ENCODE measurements at places on chromosomes 1 and 21.

DNA sequence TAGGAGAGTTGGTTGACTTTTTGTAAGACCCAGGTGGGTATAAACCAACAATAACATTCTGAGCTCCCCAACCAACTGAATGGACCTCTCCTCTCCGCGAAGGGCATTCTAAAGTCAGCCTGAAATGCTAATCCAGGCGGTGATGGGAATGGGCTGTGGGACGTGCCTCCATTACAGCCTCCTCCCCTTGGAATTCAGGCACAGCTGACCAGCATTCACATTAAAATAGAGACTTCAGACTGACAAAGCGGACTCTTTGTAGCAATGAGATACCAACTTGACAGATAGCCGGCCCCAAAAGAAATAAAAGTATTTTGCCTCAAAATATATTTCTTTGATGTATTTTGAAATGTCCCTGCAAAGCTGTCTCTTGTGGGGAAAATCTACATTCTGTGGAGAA, 101.7 kb downstream of the KIF26B start:
- DNase-seq, result no peak

DNA sequence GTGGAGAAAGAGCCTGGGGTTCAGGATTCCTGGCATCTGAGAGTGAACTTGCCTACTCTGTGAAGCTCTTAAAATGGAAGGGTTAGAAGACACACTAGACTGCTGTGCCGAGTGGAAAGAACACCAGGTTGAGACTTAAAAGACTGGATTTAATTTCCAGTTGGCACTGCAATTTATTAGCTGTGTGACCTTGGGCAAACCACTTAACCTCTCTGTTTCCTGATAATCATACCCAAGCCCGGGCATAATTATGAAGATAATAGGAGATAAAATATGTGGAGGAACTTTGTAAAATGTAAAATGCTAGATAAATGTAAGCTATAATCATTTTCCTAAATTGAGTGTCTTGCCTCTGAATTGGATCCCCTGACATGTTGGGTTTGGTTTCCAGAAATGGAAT, 4.7 kb upstream of the LHX4 start:
- no peak for DNase-seq

- no peak for DNase-seq
Measured at GRCh38 chr1:101314244-101314643, 77.4 kb downstream of the S1PR1 start.

DNA sequence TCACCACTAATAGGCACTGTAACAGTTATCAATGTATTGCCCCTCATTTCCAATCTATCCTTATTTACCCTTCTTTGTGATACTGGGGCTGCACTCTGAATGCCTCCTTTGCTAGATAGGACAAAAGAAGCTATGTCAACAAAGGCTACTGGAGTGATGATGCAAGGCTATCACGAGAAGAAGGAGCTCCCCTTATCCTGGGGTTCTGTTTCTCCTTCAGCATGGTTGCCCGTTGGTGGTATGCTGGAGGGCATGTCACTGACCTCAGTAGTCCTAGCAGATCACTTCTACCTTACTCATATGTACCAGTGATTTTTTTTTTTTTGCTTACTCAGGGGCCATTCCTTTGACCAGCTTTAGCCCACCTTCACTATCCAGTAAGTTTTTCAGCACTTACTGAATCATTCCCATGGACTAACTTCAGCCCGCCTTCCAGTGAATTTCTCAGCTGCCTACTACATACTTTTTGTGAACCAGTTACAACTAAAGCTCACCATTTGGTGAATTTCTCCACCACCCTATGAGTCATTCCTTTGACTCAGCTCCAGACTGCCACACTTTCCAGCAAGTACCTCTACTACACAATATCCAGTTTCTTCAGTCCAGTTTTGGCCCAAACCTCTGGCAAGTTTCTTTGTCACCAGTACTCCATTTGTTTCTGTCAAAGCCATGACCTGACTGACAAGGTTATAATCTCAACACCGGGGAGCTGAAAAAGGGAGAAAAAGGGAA, 944.5 kb downstream of the KCNT2 start:
- peak; percentile 11 for DNase-seq

GRCh38 chr1:204225841-204226735, 12.3 kb upstream of the GOLT1A start:
- no peak for DNase-seq

DNA sequence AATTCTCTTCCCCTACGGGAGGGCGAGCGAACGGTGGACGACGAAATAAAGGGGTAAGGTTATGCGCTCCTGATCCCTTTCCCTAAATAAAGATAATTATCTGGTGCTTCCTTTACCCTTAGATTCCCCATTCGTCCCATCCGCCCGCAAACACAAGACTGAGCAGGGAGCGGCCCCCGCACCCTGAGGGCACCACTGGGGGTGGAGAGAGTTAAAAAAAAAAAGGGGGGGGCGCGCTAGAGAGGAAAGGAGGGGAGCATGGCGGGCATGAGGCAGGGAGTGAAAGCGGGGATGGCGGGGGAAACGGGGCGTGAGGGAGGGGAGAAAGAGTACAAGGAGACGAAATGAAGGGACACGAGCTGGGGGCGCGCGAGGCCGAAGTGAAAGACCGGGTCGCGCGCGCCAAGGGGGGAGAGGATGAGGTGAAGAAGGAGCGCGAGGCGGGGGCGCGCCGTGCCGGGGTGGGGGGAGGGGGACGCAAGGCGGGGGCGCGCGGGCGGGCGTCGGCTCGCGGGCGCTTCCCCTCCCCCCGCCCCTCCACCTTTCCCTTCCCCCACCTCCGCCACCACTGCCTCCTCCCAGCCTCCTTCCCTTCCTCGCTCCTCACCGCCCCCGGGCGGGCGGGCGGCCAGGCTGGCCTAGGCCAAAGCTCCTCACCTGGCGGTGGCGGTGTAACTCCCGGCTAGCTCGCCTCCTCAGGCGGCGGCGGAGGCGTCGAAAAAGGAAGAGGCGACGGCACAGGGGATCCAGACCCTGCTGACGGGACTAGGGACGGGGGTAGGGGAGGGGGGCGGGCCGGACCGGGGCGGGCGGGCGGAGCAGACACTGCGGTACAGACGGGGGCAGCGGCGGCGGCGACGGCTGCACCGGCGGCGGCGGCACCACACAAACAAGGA, 448 bp downstream of the GATAD2B start:
- no peak for DNase-seq

DNA sequence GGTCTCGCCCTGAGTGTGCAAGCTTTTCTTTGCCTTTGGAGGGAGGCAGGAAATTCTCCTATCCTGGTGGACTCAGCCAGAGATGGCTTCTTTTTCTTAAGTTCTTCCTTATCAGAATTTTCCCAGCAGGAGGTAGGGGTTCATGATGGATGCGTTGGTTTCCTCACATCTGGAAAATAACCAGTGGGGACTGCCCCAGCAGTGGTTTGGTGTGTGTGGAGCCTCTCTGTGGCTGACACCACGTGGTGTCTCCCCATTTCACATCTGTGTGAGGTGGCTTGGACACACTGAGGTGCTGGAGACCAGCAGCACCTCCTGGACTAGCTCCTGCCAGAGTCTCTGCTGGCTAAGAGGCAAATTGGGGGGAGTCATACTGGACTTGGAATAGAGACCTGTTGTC, 32.6 kb downstream of the B3GALT5 start:
- no peak for DNase-seq

DNA sequence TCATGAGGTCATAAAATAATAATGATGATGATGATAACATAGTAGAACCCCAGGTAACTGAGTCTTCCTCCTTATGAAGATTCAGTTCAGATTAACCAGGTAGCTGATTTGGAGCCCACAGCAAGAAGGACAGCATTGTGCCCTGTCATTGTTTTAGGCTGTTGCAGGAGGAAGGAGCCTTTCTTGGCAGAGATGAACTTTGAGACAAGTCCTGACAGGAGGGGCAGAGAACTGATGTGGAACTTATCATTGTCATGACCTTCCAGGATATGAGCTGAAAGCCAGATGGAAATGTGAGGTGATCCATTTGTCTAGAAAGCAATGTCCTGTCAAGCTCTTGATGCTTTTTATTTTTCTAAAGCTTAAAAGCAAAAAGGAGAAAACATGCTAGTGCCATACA, 132.6 kb upstream of the COA6 start:
- DNase-seq, result no peak

GRCh38 chr21:15731243-15731613, 1.4 kb downstream of the USP25 start:
- peak; percentile 13 for DNase-seq

- DNase-seq, result no peak
Measured at GRCh38 chr1:116461723-116462122, 88.7 kb downstream of the ATP1A1 start.

- DNase-seq, result no peak
Measured at GRCh38 chr1:245180496-245181157, 25.8 kb downstream of the KIF26B start.

GRCh38 chr21:46154955-46155513, 345 bp downstream of the FTCD start:
- DNase-seq, result no peak

DNA sequence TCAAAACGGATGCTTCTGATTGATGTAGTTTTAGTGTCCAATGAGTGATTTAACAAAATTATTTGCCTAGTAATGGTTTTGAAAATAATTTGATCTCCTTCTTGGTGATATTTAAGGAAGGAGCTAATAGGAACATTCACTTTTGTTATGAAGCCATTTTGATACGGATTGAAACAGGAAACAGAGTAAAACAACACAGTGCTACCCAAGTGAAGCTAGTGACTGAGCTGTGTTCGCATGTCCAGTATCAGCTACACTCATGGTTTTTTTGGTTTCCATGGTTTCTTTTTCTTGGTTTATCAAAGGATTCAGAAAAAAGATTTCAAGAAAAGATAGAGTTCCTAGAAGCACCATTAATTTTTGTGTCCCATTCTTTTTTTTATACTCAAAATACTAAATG, 40.1 kb upstream of the PLEKHO1 start:
- DNase-seq, result no peak

DNA sequence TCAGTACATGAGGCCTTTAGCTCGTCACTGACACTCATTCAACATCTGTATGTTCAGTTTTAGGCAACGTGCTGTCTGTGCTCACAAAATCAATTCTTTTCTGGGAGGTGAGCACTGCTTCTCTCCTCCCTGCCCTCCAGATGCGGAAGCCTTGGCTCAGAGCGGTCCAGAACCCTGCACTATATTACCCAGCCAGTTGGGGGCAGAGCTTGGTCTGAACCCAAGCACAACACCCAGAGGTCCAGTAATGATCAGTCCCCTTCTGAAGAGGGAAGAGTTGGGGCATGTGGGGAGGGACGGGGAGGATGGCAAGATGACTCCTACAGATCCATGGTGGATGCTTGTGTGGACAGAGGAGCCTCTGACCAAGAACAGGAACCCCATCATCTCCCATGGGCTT, 5.6 kb upstream of the DSCAM start:
- no peak for DNase-seq

DNA sequence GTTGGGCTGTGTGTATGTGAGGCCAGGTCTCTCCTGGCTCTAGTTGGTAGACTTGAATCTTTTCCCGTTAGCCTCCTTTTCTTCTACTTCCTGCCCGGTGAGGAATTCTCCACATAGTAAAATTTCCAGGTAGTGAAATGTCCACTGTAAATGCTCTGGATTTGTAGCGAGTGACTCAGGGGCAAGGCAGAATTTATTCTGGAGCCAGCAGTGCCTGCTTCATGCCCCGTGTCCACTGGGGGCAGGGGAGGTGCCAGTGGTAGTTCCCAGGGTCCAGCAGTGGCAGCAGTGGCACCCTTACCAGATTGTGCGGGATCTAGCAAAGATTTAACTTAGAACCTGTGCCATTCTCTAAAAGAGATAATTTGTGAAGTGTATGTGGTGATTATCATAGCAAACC, 74.5 kb upstream of the USP24 start:
- DNase-seq, result no peak

GRCh38 chr1:170156594-170156993, 10.8 kb downstream of the NTMT2 start:
- DNase-seq, result no peak

DNA sequence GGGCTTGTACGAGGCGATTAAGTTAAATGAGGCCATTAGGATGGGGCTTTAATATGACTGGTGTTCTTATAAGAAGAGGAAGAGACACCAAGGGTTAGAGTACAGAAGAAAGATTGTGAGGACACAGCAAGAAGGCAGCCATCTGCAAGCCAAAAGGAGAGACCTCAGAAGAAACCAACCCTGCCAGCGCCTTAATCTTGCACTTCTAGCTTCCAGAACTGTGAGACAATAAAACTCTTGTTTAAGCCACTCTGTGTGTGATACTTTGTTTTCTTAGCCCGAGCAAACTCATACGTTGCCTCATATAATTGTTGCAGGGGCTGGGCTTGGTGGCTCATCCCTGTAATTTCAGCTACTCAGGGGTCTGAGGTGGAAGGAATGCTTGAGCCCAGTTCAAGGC, 33.6 kb upstream of the RGS16 start:
- no peak for DNase-seq

DNA sequence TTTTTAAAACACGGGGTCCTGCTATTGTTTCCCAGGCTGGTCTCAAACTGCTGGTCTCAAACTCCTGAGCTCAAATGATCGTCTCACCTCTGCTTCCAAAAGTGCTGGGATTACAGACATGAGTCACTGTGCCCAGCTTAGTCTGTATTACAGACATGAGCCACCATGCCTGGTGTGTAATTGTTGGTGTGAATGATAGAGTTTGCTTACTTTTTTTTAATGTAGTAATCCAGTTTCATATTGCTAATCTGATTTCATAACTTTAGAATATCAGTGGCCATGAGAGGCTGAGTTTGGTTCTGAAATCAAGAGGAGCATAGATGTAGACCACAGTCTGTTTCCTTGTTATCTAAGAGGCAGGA, 3.4 kb downstream of the EPB41 start:
- DNase-seq, result no peak

- DNase-seq, result peak; percentile 65
Measured at GRCh38 chr1:40030528-40031135, 9.9 kb upstream of the CAP1 start.

GRCh38 chr1:77514921-77515776, 167.3 kb downstream of the ZZZ3 start:
- peak; percentile 79 for DNase-seq

DNA sequence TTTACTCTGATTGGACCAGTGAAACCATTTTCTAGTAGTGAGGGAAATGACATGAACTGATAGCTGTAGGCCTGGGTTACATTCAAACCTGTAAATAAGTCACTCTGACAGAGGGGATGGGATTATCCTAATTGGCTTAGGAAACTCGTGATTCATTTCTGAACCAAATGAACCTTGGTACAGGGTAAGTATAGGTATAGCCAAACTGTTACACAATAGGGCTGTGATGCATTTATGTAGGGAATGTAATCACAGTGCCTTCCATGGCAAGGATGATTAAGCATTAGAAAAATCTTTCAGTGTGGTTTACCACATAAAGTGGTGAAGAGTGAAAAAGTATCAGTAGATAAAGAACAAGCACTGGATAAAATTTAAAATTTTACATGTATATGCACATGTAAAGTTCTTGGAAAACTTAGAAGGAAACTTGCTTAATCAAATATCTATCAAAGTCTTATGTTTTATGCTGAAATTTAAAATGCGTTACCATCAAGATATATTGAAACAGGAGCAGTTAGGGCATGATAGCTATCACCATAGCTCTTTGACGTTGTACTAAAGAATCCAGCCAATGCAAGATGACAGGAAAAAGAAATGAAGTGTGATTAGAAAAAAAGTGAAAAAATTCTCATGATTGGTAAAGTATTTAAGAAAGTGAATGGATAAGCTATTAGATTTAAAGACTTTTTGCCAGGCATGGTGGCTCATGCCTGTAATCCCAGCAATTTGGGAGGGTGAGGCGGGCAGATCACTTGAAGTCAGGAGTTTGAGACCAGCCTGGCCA, 63.0 kb downstream of the RABGAP1L start:
- DNase-seq, result peak; percentile 59
